ENCODE measurements at places on chromosomes 3 and 15. TPM values are rescaled to one million over a fixed set of nuclear protein-coding genes. Genes with fewer than 3 reads are reported as not detected.

The SEMA5B gene
- 24.8 TPM for total RNA-seq

GRCh38 chr3:167497903-167498302 lies 24.1 kb upstream of the SERPINI2 start:
- no peak for DNase-seq

DNA sequence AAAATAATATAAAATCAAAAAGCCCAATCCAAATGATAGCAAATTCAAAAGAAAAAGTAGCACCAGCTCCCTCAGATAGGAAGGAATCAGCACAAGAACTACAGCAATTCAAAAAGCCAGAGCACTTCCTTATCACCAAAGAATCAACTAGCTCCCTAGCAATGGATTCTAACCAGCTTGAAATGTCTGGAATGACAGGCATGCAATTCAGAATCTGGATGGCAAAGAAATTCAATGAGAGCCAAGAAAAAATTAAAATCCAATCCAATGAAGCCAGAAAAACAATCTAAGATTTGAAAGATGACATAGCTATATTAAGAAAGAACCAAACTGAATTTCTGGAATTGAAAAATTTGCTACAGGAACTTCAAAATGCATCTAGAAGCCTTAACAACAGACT lies 1334.4 kb upstream of the ALCAM start:
- no peak for DNase-seq

- no peak for DNase-seq
These were observed 479.4 kb downstream of the ERC2 start for GRCh38 chr3:55988905-55989304.

DNA sequence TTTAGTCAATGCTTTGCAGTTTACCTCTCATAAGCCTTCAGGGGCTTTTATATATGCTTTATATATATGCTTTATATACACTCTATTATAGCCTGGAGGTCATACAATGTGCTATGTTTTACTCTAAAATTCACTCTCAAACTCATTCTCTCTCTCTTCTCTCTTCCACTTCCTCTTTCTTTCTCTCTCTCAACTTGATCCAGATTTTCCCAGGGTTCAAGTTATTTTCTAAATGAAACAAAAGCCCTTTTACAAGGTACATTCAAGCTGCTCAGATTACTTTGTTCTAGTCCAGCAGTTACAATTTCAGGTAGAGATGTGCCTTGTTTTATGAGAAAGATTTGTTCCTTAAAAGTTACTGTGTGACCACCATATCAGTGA lies 79.6 kb upstream of the ACP3 start:
- DNase-seq: no peak

DNA sequence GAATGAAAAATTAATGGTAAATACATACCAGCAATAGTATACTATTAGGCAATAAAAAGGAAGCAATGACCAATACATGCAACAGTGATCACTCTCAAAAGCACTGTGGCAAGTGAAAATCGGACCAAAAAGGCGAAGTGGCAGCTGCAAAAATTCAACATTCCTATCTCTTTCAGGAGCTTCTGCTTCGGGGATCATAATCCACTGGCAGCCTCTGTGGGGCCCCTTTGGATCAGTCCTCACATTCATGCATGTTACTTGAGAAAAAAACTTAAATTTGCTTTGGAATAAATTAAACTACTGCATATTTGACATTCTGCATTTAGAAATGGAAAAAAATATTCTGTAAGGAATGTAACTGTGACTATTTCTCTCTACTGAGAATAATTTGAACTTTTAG lies 425.6 kb downstream of the NR2F2 start:
- DNase-seq: no peak

- DNase-seq: no peak
These were observed 24.3 kb downstream of the HEG1 start for GRCh38 chr3:125031544-125031943.

- no peak for DNase-seq
These were observed 110.8 kb downstream of the BBX start for GRCh38 chr3:107633327-107634098.

DNA sequence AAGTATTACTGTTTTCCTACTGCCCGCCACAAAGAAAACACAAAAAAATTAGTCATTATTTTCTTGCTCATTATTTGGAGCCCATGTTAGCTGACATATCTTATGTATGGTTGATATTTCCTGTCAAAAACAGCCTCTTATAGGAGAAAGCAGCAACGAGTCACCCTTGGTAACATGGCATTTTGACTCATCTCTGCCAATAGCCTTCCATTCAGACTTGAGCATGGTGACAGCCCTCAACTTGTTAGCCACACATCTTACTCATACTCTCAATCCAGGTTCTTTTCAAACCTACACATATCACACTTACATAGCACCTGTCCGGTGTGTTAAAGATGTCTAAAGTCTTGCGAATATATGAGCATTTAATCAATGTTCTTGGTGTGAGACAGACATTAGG lies 109.4 kb upstream of the SAMMSON start:
- no peak for DNase-seq

DNA sequence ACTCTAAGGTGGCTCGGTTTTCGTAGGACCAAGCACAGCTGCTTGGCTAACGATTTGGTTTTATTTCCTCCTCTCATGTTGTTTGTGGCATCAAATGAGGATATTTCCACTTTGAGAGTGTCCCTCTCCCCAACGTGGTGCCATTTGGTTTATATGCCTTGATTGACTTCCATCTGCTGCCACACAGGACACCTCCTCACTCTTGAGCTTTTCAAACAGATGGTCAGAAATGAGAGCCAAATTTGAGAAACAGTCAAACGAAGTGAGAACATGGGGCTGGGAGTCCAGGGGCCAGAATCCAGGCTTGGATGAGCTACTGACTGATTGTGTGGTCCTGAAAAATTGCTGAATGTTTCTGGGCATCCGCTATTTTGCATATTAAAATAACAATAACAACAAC lies 43.5 kb downstream of the CEMIP start:
- peak; percentile 90 for DNase-seq

GRCh38 chr3:188817935-188818269 lies 353.9 kb upstream of the TPRG1 start:
- DNase-seq: no peak

The XCR1 gene
- total RNA-seq: not detected

GRCh38 chr3:143478115-143478693 lies 358.6 kb downstream of the CHST2 start:
- DNase-seq: no peak

The PROK2 gene
- total RNA-seq: 0.64 TPM

DNA sequence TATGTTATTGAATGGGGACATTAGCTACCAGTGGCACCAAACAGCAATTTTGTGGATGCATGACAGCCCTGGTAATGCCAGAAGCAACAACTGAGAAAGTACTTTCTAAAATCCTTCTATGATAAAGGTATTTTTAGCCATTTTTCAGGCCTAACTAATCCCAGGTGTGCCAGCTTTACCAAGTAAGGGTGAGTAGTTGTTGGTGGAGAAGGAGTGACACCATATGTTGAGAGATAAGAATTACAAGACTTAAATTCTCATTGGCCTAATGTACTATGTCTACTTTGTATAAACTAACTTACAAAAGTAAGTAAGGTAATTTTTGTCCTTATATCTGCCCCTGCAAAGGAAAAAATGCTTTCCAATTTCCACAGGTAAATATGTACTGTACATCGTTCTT lies 4.1 kb upstream of the COX17 start:
- DNase-seq: no peak

The SLC27A2 gene
- 6.4 TPM for total RNA-seq

The FOXL2NB gene
- total RNA-seq: 1.9 TPM

- no peak for DNase-seq
These were observed 118.6 kb upstream of the PRR20G start for GRCh38 chr3:127406309-127407025.

The WDR93 gene
- total RNA-seq: 0.91 TPM

The KCNAB1 gene
- 16.2 TPM for total RNA-seq

DNA sequence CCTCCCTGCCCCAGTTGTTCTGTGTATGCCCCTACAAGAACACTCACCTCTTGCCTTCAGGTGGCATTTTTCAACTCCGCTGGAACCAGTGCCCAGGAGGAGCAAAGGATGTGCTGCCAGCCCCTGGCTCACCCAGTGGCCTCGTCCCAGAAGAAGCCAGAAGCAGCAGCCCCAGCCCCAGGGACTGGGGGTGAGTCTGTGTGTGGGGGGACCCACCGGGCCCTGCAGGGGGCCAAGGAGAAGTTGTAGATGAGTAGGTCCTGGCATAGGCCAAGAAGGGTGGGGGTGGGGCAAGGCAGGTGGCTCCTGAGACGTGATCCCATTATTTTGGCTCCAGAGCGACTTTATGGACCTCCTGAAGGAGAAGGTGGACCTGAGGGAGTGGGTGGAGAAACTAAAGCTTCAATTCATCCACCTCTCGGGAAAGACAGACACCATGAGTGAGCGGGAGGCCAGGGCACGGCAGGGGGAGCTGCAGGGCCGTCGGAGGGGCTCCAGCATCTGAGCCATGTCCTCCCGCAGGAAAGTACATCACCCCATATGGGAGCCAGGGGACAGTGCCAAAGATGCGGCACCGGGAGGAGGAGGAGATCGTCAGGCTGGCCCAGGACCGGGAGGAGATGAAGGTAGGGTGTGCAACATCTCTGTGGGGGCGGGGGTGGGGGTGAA lies 29.3 kb downstream of the NGRN start:
- DNase-seq: no peak

- no peak for DNase-seq
These were observed 43.9 kb downstream of the PTPN23 start for GRCh38 chr3:47424434-47425382.

DNA sequence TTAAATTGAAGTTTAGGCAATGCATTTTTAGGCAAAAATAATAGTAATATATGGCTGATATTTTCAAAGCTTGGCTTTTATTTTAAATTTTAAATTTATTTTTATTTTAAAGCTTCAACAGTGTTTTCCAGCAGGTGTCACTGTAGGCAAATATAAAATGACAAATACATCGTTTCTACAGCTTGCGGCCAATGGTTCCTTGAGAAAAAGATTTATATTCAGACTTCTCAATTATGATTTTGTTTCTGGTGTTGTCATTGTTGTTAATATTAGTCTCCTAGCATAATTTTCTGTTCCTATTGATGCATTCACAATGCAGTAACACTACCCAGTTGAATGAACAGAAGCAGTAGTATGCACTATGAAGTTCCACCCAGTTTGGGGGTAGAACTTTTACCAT lies 220.7 kb upstream of the DNAJC19 start:
- no peak for DNase-seq

GRCh38 chr3:73114711-73115110 lies 53.3 kb downstream of the EBLN2 start:
- no peak for DNase-seq

DNA sequence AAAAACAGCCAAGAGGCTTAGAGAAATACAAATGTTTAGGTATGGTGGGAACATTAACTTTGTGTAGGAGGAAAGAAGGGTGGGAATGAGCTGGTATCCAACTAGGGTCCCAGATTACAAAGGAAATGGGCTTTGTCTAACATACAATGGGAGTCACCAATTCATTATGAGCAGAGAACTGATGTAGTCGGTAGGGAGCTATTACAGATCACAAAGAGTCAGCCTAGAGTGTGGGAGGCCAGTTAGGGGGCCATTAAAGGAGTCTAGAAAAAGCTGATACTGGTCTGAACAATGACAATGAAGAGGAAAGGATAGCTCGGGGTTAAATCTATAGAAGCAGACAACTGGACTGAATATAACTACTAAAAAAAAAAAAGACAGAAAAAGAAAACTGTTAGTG lies 15.5 kb downstream of the ANO10 start:
- no peak for DNase-seq

The PRICKLE2 gene
- 74.8 TPM for total RNA-seq

DNA sequence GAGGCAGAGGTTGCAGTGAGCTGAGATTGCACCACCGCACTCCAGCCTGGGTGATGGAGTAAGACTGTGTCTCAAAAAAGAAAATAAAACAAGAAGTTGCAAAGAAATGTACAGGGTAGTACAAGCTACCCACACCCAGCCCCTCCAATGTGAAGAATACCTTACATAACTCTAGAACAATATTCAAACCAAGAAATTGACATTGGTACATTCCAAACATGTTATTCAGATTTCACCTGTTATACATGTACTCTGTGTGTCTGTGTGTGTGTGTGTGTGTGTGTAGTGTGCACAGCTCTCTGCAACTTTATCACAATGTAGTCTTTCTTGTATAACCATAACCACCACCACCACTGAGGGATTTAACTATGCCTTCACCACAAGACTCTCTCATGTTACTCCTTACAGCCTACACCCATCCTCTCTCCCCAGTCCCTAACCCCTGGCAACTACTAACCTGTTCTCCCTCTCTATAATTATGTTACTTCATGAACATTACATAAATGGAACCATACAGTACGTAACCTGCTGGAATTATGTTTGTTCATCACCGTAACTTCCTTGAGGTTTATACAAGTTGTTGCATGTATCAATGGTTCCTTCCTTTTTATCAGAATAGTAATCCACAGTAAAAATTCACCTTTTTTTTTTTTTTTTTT lies 16.2 kb upstream of the TJP1 start:
- DNase-seq: no peak

The FOXB1 gene
- 0.91 TPM for total RNA-seq

- no peak for DNase-seq
These were observed 9.5 kb downstream of the EPB42 start for GRCh38 chr15:43211224-43211735.

The TRIM59 gene
- total RNA-seq: 13.2 TPM

- DNase-seq: no peak
These were observed 19.1 kb upstream of the RIOX2 start for GRCh38 chr3:97991293-97991682.

DNA sequence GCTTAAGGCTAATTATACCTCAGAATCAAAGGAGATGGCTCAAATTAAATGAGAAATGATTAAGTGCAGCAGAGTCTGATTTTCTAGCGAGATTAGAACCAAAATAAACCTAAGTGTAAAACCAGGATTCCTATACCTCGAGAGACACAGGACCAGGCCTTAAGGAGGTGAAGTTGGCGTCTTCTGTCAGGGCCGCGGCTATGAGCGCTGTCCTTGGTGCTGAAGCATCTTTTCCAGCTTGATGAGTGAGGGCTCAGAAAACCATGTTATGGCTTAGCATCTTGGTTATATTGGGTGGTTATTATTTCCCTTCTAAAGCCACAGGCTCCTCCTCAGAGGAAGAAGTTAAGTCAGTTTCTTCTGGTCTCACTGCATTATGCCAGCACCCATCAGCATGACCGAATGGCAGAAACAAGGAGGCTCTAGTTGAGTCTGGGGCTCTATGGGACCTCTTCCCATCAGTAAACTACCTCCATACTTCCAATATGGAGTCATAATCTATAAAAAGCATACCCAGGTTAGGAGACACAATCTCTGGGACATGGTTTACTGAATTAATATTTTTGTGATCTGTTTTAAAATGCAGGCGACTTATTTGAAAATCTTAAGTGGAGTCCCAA lies 120.1 kb upstream of the NMNAT3 start:
- no peak for DNase-seq

- DNase-seq: no peak
These were observed 397.9 kb upstream of the GOLIM4 start for GRCh38 chr3:168493412-168494205.
